ENCODE measurements at places on chromosomes 11 and 22. TPM values are rescaled to one million over a fixed set of nuclear protein-coding genes. Genes with fewer than 3 reads are reported as not detected.

Gene POU2AF3
- not detected for total RNA-seq

Gene MB
- total RNA-seq: not detected

Gene SEC14L6
- not detected for total RNA-seq

Gene SMC1B
- not detected for total RNA-seq

Gene AHNAK
- total RNA-seq: 266 TPM
